ENCODE measurements at places on chromosomes 2 and 18. TPM values are rescaled to one million over a fixed set of nuclear protein-coding genes. Genes with fewer than 3 reads are reported as not detected.

OSR1 gene
- 2.7 TPM for total RNA-seq

RUFY4 gene
- total RNA-seq, result not detected

- no peak overlapping the region for H3K4me3 ChIP-seq
- no peaks in the 10 kb centered on the region for H3K27me3 ChIP-seq
- H3K27ac ChIP-seq, result no peak overlapping the region
- no peak for DNase-seq
- H3K4me1 ChIP-seq, result peaks cover 36% of the 10 kb centered on the region
These were observed 103.0 kb downstream of the ACKR3 start for GRCh38 chr2:236672606-236673005.

GRCh38 chr2:130850788-130851623, 14.3 kb downstream of the ARHGEF4 start:
- peak; percentile 25 for DNase-seq
- peaks cover 4% of the 10 kb centered on the region for H3K27me3 ChIP-seq
- H3K4me3 ChIP-seq, result no peak overlapping the region
- H3K36me3 ChIP-seq, result no peaks in the 10 kb centered on the region
- no peaks in the 10 kb centered on the region for H3K4me1 ChIP-seq

- H3K27me3 ChIP-seq, result no peaks in the 10 kb centered on the region
- no peak overlapping the region for H3K27ac ChIP-seq
- no peak for DNase-seq
- no peaks in the 10 kb centered on the region for H3K36me3 ChIP-seq
These were observed 333.6 kb upstream of the GYPC start for GRCh38 chr2:126322342-126322741.
